ENCODE measurements at places on chromosomes 3 and 15. TPM values are rescaled to one million over a fixed set of nuclear protein-coding genes. Genes with fewer than 3 reads are reported as not detected.

The SERPINI2 gene
- not detected for total RNA-seq

The UBA7 gene
- 5.1 TPM for total RNA-seq

The WDR53 gene
- 16.9 TPM for total RNA-seq

The SLC2A2 gene
- not detected for total RNA-seq

The KLHL24 gene
- total RNA-seq: 12.5 TPM

The ZNF80 gene
- total RNA-seq: not detected

The ADGRG7 gene
- not detected for total RNA-seq
